ENCODE measurements at places on chromosomes 12 and 14.

- DNase-seq = no peak
Observed at GRCh38 chr12:120821878-120822277, 82.3 kb downstream of the SPPL3 start.

GRCh38 chr14:20734430-20734806, 11.3 kb upstream of the EDDM3A start:
- no peak for DNase-seq

GRCh38 chr14:90940318-90940962, 120.0 kb downstream of the RPS6KA5 start:
- no peak for DNase-seq

- DNase-seq = no peak
Observed at GRCh38 chr14:51950007-51950406, 39.3 kb upstream of the RTRAF start.

DNA sequence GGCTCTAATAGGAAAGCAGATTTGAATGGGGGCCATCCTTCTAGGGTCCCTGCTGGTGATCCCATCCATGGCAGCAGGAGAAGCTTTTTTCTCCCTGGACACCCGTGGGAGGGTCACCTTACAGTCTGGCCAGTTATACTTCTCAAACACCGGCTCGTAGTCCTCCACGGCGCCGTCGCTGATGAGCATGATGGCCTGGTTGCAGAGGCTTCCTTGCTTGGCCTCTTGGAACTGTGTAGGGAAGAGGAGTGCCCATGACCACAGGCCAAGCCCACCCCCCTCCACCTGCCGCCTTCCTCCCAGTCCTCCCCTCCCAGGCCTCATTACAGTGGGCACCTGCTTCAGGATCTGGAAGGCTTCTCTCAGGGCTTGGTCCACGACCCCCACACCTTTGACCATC, 33.8 kb downstream of the CACNA2D4 start:
- no peak for DNase-seq

DNA sequence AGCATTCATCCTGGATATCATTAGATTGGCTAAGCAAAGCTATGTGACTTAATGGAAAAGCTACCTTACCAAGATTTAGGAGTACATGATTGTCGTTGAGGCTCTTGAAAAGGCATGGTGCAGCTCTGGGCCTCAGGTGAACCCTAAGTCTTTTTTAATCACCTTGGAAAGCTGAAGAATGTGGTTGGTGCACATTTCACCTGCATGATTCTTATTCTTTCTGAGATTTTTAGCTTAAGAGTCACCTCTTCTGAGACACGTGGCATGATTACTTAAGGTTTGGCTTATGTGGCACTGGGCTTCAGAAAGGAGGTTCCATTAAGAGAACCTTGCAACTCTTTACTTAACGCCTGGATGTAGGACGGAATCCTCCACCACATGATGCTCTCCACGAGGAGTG, 498.5 kb downstream of the TMEM117 start:
- DNase-seq = no peak

- DNase-seq = no peak
Observed at GRCh38 chr12:101933866-101934514, 56.6 kb downstream of the DRAM1 start.

DNA sequence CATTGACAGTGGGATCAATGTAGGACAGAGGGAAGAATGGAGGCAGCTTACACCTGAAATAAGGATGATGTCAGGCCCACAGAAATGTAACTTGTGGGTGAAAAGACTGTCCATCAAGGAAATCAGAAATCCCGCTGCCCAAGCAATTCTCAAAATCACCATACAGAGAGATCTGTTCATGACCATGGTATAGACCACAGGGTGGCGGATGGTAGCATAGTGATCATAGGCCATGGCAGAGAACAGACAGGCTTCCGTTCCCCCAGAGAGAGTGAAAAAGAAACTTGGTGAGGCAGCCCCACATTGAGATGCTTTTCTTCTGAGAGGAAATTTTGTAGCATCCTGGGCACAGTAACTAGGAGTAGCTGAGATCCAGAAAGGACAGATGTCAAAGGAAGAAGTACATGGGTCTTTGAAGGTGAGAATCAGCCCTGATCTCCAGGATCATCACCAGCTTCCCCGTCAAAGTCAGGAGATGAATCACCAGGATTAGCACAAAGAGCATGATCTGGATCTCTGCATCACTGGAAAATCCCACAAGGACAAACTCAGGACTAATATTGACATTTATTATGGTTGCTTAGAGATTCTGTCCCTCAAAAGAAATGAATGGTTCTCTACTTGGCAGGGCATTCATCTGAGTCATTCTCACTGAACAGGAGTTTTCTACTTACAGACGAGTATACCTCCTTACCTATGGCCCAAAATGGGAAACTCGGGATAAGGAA, 5.5 kb upstream of the ZNF641 start:
- no peak for DNase-seq

DNA sequence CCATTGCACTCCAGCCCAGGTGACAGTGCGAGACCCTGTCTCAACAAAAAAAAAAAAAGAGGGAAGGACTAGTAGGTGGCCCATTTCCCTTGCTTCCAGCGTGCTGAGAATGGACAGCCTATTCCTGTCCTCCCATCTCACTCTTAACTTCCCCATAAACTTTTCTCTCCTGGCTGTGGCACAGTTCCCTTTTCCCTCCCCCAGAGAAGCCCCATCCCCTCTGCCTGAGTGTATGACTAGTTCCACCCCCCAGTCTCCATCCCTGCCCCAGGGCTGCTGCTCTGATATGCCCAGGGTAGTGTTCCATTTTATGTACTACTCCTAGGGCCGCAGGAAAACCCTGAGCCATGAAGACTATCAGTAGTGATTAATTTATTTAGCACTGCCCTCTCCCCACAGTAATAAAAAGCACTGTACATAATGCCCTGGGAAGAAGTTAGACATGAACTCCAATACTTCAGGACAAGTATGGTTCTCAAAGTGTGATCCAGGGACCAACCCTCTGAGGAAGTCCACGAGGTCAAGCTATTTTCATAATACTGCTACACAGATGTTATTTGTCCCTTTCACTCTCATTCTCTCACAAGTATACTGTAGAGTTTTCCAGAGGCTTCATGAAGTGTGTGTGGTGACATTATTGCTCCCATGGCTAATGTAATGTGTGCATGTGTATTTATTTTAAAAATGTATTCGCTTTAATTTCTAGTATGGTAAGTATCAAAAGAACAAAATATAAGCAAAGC, 11.5 kb upstream of the CHD4 start:
- DNase-seq = no peak
